ENCODE measurements at places on chromosomes 5 and 9.

DNA sequence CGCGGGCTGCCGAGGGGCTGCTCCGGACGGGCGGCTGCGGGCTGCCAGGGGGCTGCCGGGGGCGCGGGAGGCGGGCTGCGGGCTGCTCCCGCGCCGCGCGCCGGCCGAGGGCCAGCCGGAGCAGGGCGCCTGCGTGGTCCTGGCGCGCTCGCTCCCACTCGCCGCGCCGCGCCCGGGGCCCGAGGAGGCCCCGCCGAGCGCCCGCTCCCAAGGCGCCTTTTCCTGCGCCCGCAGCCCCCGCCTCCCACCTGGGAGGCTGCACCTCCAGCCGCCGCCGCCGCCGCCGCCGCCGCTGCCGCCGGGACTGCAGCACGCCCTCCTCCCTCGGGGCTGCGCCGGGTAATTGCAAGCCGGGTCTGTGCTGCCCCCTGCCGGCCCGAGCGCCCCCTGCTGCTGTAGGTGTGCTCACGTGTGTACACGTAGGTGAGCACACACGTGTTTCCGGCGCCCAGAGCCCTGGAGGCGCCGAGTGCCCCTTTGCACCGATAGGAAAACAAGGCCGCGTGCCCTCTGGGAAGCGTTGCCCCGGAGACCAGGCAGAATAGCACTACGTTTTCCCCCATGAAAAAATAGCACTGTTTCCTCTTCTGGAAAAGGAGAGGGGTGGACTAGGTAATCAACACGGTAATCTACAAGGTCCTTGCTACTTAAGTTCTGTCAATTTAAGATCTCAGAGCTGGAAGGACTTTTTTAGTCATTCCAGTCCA is at the start of gene EPB41L4B:
TSS of gene EPB41L4B (minus strand) at position 318 of the 707 bp plus-strand sequence. CDS start 613 bp downstream, outside the sequence.
- peak; percentile 74 for DNase-seq

DNA sequence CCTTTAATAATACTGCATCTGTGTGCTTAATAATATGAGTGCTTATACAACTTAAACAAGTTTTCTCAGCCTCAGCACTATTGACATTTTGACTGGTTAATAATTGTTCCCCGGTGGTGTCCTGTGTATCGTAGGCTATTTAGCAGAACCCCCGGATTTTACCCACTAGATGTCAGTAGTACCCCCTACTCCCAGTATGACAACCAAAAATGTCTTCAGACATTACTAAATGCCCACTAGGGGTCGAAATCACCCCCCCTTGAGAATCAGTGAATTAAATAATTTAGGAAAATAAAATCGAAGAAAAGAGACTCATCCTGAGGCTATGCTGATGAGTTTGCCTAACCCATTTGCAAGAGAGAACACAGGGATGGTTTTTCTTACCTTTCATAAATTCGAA is 166.3 kb downstream of the ATP10B start:
- no peak for DNase-seq

GRCh38 chr9:89364666-89365531 is 46.6 kb downstream of the SECISBP2 start:
- no peak for DNase-seq

DNA sequence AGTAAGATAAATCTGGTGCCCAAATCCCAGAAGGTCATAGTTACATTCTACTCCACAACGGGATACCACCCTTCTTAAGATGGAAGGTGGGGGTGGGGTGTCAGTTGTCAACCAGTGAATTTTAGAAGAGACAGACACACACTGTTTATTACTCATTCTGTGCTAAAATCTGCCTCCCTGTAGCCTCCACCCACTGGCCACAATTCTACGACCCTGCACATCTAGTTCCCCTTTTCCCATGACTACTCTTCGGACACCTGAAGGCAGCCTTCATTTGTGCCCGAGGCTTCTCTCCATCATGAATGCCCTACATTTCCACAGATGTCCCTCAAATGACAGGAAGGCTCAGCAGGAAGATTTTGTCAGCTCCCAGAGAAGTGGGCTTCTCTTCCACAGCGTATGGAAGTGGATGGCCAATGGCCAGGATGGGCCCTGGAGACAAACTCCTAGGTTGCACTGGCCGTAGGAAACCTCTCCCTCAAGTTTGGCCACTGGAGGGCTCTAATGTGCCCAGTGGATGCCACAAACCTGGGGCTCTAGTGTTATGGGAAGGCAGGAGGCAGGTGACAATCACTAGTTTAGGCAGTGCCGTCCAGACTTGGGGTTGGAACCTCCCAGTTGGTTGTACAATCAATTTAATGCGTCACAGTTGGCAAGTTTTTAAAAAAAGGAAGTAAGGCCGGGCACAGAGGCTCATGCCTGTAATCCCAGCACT is 46.6 kb downstream of the PTPN3 start:
- no peak for DNase-seq

GRCh38 chr5:149110406-149110805 is 30.9 kb upstream of the ABLIM3 start:
- no peak for DNase-seq

DNA sequence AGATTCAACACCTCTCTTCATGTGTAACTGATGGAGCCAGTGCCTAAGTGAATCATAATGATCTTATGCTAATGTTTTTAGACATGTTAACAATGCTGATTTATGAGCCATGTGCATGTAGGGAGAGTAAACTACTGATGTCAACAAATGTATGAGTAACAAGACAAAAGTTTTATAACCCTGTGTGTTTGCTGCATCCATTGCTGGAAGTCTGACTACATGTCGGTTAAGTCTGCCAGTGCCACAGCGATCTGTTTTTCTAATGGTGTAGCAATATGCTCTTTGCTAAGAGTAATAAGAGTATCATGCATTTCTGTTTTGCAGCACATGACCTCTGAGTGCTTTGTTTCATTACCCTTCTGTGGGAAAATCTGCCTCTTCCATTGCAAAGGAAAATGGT is 26.4 kb upstream of the TMOD1 start:
- no peak for DNase-seq

- no peak for DNase-seq
Observed at GRCh38 chr9:127936347-127936852, 1.3 kb downstream of the DPM2 start.

DNA sequence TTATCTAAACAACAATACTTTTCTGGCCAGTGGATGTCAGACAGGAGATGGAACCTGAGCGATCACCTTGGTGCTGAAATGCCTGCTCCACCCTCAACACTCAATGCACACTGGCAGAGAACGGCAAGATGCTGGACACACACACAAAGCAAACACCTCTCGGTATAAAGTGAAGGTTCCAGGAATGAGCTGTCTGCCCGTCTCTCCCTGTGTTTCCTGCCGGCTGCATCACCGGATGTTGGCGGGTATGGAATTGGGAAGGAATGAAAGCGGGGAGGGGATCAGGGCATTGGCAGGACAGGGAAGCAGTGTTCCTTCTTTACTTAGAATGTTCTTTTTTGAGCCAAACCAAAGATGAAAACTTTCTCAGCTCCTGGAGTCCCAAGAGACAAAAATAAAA is 59.2 kb downstream of the MED10 start:
- DNase-seq, result no peak

GRCh38 chr5:152711801-152712388 is 306.8 kb upstream of the NMUR2 start:
- DNase-seq, result no peak

GRCh38 chr5:43484106-43484849 is 613 bp upstream of the TMEM267 start:
- peak; percentile 80 for DNase-seq

- no peak for DNase-seq
Observed at GRCh38 chr5:139228201-139228803, 30.1 kb upstream of the SIL1 start.

DNA sequence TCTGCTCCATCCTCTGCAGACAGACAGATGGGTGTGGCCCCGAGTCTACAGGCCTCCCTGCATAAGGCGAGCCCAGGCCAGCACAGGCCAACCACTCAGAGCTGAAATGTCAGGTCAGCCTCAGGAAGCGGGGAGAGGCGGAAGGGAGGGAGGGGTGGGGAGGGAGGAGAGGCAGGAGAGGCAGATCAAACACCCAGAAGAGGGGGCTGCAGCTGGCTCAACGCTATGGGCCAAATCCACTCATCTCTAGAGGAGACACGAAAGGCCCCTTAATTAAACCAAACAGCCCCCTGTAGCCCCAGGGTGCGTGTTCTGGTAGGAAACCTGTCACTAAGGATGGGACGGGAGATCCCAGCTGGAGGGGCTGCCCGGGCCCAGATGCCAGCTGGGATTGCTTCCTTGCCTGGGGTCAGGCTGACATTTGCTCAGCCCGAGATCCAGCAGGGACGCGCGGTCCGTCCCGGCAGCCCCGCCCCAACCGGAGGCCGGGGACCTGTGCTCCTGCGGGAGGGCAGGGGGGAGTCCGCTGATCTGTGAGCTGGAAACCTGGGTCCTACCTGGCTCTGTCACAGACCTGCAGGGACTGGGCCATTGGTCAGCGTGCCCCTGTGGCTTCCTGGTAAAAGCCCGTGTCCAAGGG is 97.2 kb upstream of the SARDH start:
- DNase-seq, result no peak

GRCh38 chr9:133635098-133635497 is 1.1 kb upstream of the DBH start:
- no peak for DNase-seq

DNA sequence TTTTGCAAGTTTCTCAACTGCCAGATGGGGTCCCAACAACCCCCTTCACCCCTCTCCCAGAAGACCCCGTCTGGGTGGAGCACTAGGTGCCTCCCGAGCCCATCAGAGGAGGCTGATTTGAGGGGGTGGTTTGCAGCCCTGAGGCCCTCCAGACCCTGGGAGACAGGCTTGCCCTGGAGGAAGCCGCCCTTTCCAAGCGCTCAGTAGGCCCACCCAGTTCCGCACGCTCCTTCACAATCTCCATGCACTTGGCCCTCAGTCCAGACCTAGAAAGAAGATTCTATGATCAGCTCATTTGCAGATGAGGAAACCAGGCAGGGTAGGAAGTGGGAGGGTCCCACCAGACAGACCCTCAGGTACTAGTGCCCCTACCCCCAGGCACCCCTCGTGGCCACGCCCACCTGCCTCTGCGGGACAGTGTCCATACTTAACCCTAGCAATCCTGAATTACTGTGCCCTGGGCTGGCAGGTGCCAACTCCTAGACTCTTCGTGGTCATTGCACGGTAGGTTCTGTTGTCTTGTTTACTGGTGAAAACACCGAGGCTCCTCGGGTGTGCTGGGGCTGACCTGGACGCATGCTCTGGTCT is 22.3 kb downstream of the OR2V1 start:
- no peak for DNase-seq

DNA sequence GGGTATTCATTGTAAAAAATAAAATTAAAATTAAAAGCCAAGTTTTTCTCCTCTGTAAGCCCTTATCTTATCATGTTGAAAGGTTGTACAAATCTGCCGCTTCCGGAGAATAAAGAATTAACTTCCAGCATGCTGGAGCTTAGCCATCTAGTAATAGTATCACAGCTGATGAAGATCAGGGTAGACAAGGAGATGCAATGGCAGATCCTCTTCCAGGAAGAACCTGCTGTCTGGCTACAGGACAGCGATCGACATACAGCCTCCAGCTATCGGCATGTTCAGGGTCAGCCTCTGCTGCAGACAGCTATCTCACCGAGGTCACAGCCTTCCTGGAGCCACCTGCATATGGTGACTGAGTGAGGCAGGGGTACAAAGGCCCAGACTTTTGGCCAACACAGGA is 82.6 kb downstream of the MED27 start:
- no peak for DNase-seq

GRCh38 chr5:5383461-5383860 is 39.0 kb upstream of the ICE1 start:
- DNase-seq, result no peak

DNA sequence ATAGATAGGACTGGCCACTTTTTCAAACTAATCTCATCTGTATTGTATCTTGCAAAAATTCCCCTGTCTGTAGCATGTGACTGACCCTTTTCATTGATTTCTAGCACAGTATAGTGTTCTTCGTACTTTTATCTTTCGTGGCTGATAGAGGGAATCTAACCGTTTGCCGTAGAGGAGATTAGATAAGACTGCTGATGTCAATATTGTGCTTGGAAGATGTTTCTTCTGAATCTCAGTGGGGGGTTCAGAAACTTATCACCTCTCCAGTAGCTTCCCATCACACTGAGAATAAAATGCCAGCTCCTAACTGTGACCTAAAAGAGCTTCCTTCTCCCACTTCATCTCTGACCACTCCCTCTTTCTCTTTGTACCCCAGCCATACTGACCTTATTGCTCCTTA is 25.4 kb upstream of the ALDOB start:
- no peak for DNase-seq

DNA sequence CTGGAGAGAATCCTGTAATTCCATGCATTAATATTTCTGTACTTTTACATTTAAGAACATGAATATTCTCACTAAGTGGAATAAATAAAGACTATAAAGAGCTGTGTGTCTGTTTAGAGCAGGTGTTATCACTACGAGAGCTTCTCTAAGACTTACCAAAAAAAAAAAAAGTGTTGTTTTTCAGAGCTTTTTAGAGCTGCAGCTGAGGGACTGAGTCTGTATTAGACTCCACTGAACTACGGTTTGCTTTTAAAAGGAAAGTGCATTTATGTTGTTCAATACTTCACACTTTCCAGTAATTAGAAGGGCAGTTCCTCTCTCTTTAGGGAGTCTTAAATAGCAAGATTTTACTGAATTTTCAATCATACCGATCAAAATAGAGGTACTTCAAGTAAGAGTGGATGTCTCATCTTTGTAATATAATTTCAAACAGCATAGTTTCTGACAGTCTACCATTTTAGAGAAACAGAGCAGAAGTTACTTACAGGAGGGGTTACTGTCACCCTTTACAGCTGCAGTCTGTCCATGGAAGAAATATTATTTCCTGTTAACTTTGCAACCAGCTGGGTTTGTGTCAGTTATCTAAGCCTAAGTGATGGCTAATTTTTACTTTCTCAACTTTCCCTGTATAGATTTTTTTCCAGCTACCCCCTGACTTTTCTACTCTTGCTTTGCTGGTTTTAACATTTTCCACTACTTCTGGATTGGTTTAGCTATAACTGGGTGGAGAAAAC is 2.4 kb downstream of the SYK start:
- no peak for DNase-seq

- no peak for DNase-seq
Observed at GRCh38 chr5:165919196-165919595, 2372.2 kb upstream of the WWC1 start.

DNA sequence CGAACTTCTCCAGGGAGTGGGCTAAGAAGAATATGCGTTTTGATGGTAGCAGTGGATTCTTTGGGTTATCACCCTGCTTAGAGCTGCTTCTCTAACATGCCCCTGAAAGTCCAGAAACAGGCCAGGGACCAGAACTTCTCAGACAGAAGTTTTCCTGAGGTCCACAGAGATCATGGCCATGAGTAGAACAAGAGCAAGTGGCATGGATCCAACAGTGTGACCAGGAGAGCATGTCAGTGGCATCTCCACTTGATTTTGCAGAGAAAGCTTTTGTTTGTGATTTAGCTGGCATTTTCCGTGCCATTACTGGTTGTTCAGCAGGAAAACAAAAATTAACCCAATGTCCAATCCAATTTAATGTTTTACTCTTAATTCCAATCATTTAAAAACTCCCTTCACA is 298.5 kb upstream of the CD180 start:
- no peak for DNase-seq

DNA sequence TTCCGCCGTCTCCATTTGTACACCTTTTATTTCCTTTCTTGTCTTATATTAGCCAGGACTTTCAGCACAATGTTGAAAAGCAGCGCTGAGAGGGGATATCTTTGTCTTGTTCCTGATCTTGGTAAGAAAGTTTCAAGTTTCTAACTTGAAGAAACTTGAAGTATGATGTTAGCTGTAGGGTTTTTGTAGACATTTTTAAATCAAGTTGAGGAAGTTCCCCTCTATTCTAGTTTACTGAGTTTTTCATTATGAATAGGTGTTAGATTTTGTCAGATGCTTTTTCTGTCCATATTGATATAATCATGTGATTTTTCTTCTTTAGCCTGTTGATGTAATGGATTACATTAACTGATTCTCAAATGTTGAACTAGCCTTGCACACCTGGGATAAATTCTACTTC is 425.7 kb downstream of the PIK3R1 start:
- DNase-seq, result no peak

- DNase-seq, result peak; percentile 11
Observed at GRCh38 chr9:7234144-7234543, 476.4 kb downstream of the KDM4C start.

Measured in hepatic stellate cell (primary cell).